ENCODE measurements at places on chromosomes 3 and 15.
A peak's percentile ranks its signal among the peaks of the same experiment; 100 is the strongest.

DNA sequence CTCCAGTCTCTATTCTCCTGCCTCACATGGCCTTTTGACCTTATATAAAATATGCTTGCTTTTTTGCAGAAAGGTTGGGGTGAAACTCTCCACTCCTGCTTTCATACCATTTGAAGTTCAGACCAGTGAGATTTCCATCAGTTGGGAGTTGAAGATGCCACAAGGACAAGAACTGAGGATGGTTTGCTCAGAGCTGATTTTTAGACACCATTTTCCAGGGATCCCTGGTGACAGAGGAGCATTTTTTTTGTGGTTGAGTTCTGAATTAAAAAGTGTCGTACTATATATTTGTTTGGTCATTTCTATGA lies 8.8 kb upstream of the TM4SF1 start:
- DNase-seq, result no peak

GRCh38 chr3:147371771-147372340 lies 34.5 kb downstream of the ZIC4 start:
- no peak for DNase-seq

DNA sequence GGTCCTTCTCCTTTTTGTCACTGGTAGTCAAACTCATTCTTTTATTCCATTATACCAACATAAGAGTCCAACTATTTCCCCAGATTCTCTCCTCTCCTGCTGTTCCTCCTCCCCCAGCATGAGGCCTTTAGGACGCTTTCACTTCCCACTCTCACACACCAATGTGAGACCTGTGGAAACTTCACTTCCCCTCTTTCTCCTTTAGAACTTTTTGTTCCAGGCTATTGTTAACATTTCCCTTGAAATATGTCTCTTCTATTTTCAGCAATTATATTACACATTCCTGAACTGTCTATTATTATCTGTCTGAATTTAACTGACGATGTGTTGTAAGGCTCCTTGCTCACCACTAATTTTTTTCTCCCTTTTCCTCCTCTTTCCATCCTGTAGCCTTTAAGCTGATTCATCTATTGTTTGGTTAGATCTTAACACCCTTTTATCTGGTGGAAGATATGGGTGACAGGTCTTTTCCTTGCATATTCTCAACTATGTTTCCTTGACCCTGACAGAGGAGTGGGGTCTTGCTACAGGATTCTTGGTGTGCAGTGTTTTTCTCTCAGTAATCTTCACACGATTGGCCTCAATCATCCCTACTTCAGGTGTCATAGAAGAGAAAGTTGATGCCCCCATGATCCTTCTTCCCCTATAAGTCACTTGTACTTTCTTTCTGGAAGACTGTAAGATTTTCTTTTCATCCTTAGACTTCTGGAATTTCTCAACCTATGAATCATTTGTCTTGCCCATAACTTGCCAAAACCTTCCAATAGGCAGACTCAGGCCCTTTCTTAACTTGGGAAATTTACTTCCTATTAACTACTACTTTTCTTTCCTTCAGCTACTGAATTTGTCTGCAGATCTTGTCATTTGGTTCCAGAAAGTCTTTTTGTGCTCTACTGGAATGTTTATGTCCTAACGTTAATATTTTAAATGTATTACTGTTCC lies 5.9 kb downstream of the CYP19A1 start:
- no peak for DNase-seq

- DNase-seq, result no peak
Measured at GRCh38 chr3:171258316-171258715, 201.9 kb downstream of the TNIK start.

DNA sequence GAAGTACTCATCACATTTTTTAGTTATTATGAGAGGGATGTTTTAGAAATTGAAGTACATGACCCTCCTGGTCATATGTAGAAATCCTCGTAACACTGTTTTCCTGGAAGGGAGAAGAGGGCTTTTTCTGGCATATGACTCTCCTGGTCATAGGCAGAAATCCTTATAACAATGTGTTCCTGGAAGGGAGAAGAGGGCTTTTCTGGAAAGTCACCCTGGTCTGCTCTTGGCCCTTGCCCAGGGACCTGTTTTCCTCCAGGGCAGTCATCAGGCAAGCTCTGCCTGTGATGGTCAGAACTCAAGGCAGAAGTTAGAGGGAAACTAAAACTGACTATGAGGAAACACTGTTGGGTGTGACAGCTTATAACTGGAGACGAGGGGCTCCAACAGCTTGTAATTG lies 27.7 kb downstream of the LAMP3 start:
- no peak for DNase-seq

GRCh38 chr3:78728406-78729145 lies 1039.2 kb downstream of the ROBO1 start:
- no peak for DNase-seq

DNA sequence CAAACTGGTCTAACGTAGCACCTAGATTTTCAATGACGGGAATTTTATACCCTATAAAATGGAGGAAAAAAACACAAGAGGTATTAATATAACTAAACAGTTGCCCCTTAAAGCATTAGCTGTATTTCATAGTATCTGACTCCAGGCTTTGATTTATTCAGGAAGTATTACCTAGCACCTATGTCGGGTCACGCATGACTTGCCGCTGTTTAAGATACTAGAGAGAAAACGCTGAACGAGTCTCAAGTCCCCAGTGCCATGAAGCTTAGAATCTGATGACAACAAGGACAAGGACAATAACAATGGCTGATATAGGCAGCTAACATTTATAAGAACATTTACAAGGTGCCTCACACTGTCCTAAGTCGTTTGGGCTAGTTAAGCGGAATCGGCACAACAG lies 1.9 kb downstream of the SNRPA1 start:
- DNase-seq, result no peak

- no peak for DNase-seq
Measured at GRCh38 chr3:53353202-53353601, 5.9 kb upstream of the DCP1A start.

DNA sequence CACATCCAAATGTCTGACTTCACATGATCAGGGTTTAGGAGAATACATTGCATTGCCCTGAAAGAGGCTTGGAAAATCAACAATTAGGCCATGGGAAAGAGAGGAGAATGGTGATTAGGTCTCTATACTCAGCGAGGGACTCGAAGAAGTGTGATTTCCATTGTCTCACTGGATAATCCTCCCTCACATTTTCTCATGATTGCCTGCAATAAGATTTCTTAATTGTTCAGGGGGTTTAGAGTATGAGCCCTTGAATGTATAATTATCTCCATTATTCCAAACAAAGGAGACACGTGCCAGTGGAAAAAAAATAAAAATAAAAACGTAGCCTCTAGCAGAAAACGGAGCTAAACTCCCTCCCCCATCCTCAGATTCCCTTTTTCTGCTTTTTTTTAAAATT lies 173.2 kb downstream of the TPRG1 start:
- DNase-seq, result no peak

DNA sequence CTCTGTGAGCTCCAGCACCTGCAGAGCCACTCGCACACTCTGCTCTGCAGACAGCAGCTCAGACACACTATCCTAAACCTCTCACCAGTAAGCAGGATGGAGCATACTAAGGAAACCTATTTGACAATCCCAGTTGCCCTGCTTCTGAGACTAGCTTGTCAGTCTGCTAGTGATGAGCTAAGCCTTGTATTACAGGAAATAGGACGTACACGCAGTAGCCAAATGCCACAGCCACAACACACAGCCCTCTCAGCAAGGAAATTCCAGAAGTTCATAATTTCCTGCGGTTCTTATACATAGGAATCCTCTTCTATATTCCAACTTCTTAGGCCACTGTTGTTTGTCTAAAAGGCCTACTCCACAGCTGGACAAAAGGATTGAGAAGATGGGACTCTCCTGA lies 74.5 kb downstream of the MYLK start:
- no peak for DNase-seq

- DNase-seq, result no peak
Measured at GRCh38 chr15:90994059-90994416, 297 bp downstream of the PRC1 start.

- DNase-seq, result no peak
Measured at GRCh38 chr3:71510510-71510909, 73.0 kb downstream of the FOXP1 start.

DNA sequence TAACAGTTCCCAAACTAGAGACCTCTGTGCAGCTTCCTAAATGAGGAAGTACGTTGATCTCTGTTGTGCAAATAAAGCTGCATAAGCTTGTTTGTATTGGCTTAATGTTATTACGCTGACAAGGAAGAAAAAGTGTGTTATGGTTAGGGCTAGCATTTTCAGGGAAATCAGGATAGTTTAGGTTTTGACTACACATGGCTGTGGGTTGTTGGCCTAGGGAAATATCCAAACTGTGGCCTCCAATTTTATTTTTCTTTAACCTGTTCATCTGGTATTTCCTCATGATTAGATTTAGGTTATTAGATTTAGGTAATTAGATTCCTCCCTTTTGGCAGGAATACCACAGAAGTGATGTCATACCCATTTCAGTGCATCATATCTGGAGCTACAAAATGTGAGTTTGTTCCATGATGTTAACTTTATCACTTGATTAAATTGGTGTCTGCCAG lies 8.7 kb upstream of the MCCC1 start:
- no peak for DNase-seq

DNA sequence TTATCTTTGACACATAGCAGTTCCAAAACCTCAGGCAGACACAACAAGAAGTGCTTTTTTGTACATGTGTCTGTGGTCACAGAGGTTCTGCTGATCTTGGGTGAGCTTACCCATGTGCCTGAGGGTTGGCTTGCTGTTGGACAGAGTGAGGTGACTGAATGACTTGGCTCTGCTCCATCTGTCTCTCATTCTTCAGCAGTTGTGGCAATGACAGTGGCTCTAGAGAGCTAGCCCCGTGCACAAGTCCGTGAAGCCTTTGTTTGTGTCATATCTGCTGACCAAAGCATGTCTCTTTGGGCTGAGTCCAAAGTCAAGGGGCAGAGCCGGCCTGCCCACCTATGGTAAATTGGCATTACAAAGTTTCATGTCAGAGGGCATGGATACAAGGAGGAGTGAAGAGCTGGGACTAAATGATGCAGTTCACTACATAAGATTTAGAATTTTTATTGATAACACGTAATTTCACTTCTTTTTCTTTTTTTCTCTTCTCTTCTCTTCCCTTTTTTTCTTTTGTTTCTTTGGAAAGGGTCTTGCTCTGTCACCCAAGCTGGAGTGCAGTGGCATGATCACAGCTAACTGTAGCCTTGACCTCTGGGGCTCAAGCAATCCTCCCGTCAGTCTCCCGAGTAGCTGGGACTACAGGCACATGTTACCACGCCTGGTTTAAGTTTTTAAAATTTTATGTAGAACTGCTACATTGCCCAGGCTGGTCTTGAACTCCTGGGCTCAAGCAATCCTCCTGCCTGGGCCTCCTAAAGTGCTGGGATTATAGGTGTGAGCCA lies 77.9 kb downstream of the ITPR1 start:
- DNase-seq, result peak; percentile 26

- no peak for DNase-seq
Measured at GRCh38 chr3:49244581-49245205, 32.3 kb downstream of the C3orf62 start.

GRCh38 chr15:39887832-39888231 lies 32.2 kb downstream of the GPR176 start:
- DNase-seq, result no peak

DNA sequence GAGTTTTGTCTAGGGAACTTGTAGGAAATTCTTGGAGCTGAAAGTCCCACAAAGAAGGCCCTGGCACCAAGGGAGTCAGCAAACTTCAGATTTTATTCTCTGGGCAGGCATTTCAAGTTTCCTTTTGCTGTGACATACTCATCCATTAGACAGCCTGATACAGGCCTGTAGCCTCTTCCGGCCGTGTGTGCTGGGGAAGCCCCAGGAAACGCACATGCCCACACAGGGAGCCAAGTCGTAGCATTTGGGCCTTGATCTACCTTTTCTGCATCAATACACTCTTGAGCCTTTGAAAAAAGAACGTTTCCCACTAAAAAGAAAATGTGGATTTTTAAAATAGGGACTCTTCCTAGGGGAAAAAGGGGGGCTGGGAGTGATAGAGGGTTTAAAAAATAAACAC lies 15.0 kb downstream of the TIGIT start:
- DNase-seq, result no peak

GRCh38 chr3:30452446-30452845 lies 154.0 kb upstream of the TGFBR2 start:
- no peak for DNase-seq

DNA sequence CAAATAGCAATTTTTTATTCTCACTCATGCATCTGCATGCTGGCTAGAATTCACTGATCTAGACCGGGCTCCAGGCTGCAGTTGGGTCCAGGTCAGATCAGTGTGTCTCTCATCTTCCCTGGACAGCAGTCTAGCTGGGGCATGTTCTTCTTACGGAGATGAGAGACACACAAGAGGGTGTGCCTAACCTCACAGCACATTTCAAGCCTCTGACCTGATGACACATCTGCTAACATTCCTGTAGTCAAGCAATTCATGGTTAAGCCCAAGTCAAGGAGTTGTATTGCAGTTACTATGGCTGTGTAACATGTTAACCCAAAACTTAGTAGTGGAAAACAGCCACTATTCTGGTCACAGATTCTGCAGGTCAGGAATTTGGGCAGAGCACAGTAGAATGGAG lies 13.1 kb downstream of the BSN start:
- DNase-seq, result no peak

GRCh38 chr3:129056451-129057173 lies 4.0 kb upstream of the GP9 start:
- no peak for DNase-seq

DNA sequence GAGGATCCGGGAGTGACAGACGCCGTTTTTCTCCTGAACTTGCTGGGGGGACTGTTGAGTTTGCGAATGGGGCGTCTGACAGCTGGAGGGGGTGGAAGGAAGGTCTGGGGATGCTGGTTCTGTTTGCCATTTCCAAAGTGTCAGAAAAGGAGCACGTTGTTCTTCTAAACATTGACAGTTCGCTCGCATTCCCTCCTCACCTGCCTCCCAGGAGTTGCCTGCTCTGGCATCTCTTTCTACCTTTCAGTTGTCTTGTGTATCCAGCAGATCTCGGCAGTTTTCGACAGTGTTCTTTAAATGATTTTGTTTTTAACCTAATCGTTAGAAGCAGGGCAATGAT lies 829 bp downstream of the SELENOT start:
- no peak for DNase-seq

- no peak for DNase-seq
Measured at GRCh38 chr15:37572401-37572800, 362.0 kb upstream of the TMCO5A start.

DNA sequence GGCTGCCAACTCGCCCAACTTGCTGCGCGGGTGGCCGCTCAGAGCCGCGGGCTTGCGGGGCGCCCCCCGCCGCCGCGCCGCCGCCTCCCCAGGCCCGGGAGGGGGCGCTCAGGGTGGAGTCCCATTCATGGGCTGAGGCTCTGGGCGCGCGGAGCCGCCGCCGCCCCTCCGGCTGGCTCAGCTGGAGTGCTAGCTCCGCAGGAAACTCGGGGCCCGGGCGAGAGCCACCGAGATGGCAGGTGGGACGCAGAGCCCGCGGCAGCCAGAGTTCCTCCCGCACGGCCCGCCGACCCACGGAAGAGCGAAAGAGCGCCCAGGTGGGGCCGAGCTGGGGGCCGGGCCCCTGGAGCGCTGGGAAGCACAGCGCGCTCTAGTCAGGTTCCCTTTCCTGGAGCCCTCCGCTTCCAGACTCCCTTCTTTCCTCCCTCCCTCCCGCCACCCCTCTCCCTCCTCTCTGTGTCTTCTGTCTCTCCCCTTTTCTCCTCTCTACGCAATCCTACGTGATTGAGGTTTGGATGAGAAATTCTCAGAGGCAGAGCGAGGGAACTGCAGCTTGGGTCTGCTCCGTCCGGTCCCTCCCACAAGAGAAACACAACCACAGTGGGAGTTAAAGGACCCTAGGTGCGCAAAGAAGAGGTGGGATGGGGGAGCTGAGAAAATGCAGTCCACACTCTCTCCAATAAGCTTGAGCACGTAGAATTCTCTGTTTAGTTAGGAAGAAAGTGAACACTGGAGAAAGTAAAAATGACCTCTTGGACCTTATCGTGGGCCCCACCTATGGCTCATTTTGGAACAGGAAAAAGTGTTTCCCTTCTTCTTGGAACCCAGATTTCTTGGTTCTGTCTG lies 317.3 kb downstream of the FGF12 start:
- no peak for DNase-seq
